ENCODE measurements at places on chromosomes 11 and 22.
A peak's percentile ranks its signal among the peaks of the same experiment; 100 is the strongest.

DNA sequence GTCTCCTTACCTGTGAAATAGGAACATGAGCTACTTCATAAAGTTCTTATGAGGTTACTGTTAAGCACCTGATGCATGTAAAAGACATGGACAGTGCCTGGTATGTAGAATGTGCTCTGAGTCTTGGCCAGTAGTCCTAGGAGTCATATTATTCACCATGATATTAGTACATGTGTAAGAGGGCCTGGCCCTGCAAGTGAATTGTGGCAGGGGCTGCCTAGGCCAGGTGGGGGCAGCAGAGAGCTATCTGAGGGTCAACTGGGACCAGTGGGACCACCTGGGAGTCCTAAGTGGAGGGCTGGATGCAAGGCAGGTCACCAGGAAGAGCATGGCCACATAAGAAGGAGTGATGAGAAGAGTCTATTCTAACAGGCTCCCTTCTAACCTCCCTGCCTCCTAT lies 529.5 kb downstream of the SOX6 start:
- no peak for DNase-seq

GRCh38 chr11:27383645-27384044 lies 20.6 kb upstream of the CCDC34 start:
- no peak for DNase-seq

DNA sequence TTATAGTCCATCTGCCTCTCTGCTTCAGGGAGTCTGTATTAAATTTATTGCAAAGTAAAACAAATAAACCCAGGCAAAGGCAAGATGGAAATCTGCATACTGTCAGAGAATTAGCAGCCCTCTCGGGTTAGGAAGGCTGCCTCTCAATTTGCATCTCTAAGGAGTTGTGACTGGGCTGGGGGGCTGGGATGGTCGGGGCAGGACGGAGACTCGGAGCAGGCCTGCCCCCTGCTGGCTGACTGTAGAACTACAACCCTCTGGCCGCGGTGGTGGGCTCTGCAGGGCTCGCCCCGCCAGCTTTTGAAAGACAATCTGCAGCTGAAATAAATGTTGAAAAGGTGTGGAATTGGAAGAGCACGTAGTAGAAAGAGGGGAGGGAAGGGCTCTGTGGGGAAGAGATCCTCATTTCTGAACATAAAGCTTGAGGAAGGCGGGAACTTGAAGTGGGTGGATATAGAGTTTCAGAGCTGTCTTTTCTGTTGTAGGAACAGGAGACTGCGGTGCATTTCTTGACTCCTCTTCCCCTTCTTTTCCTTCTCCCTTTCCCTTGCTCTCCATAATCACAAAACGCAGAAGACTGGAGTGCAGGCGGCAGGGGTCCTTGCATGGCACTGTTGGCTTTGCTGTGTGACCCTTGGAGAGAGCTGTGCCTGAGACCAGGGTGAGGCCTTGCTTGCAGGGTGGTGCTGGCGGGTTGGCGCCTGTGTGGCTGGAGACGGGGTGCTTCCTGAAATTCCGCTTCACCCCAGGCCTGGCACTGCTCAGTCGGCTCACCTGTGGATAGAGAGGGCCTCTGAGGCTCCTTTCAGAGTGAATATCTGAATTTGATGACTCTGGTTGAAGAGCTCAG lies 22.6 kb upstream of the PKNOX2 start:
- DNase-seq: peak; percentile 23

DNA sequence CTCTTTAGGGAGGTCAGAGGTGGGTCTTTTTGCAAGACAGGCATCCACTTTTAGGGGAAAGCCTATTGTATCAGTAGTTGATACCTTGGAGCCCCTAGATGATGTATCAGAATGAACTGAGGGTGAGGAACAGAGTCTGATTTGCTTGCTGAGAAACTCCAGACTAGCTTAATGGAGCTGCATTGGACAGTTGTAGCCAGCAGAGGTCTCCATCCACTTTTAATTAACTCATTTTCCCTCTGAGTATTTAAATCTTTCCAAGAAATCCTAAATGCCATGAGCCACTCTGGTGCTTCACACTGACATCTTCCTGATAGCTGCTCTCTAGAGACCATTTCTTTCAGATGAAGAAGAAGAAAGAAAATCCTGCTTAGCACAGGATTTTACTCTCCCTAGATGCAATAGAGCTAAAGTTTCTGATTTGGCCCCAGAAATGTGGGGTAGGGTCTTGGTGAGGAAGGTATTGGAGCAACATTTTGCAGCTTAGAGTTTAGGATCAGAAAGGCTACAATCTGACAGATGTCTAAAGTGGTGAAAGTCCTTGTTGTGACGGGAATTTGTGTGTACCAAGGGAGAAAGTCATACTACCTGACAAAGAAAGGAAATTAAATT lies 38.0 kb downstream of the EXT2 start:
- DNase-seq: peak; percentile 62
